ENCODE measurements at places on chromosomes 2 and 18.

- DNase-seq = no peak
Measured at GRCh38 chr2:67214585-67215185, 182.4 kb upstream of the ETAA1 start.

DNA sequence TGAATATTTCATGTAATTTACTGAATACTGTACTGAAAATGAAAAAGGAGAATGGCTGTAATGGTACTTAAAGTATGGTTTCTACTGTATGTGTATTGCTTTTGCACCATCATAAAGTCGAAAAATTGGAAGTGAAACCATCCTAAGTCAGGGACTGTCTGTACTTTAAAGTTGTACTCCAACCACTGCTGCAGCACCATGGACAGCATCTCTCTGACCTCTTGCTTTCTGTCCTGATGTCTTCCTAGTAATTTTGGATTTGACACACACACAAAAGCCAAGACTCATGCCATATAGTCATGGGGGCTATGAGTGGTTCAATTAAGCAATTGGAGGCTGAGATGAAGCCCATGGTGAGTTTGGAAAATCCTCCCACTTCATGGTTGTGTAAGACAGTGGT, 256.3 kb upstream of the PKDCC start:
- DNase-seq = no peak

- DNase-seq = no peak
Measured at GRCh38 chr2:70659551-70659950, 105.9 kb upstream of the TGFA start.

DNA sequence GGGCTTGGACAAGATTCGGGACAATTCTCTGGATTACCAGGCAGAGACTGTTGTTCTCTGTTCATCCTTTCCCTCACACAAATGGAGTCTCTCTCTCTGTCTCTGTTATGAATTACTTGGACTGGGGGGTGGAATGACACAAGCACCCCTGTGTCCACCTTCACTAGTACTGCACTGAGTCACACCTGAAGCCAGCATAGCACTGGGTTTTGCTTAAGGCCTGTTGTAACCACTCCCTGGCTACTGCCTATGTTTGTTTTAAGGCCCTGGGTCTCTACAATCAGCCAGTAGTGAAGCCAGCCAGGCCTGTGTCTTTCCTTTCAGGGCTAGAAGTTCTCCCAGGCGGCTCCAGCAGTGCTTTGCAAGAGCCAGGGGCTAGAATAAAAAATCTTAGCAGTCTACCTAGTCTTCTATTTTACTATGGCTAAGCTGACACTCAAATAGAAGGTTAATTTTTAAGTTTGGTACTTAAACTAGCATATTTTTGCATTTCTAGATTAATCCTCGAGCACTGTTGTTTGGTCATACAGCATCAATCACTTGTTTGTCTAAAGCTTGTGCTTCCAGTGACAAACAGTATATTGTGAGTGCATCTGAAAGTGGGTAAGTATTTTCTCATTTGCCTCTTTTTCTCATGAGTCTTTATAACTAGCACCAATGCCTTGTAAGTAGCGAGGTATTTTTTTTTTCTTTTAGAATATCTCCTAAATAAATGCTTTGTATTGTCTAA, 27.8 kb downstream of the WDR7 start:
- DNase-seq = no peak

GRCh38 chr2:2902547-2903281, 474.9 kb downstream of the EIPR1 start:
- DNase-seq = no peak

DNA sequence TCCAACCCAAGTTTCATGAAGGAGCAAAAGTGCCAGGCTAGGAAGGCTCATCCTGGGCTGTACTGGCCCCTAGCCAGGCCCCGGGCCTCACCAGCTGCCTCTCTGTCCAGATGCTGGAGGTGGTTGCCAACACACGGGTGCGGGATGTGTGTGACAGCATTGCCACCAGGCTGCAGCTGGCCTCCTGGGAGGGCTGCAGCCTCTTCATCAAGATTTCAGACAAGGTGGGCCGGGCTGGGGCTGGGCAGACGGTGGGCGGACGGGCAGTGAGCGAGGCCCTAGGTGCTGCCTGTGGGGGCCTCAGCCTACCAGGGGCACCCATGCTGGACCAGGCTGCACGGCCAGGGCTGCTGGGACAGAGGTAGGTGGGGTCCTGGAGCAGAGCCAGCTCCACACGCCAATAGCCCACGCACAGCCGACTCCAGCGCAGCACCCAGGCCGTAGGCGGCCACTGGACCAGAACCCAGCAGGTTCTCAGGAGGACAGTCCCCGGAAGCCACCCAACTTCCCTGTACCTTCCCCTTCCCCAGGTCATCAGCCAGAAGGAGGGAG, 11.8 kb upstream of the GPR17 start:
- no peak for DNase-seq

DNA sequence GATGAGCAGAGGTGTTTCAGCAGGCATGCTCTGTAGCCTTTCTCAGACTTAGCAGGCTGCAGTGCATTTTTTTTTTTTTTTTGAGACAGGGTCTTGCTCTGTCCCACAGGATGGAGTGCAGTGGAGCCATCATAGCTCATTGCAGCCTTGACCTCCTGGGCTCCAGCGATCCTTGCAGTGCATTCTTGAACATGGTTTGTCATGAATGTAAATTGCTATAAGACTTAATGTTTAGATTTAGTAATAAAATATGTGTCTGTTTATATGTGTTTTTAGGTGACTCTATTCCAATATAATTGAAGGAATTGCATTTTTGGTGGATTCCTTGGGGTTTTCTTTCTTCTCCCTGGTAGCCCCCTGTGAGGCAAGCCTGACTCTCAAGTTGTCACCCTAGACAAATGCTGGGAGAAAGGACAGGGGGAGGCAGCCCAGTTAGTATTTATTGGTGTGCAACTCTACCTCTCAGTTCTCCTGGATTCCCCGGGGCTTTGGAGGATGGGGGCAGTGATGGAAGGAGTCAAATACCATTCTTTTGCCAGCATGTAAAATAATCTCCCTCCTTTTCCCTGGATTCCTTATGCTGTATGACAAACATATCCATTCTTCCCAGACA, 22.7 kb downstream of the LYPD6B start:
- DNase-seq = no peak

GRCh38 chr18:57931038-57931437, 113.0 kb upstream of the NEDD4L start:
- no peak for DNase-seq

GRCh38 chr2:237074211-237074993, 11.3 kb upstream of the COPS8 start:
- DNase-seq = no peak

- no peak for DNase-seq
Measured at GRCh38 chr2:134109725-134110124, 144.1 kb upstream of the MGAT5 start.

GRCh38 chr2:129056959-129057317, 738.3 kb upstream of the HS6ST1 start:
- no peak for DNase-seq

GRCh38 chr2:186294248-186294888, 191.7 kb upstream of the ZC3H15 start:
- DNase-seq = no peak
